ENCODE measurements at places on chromosomes 7 and 10.
A peak's percentile ranks its signal among the peaks of the same experiment; 100 is the strongest.

DNA sequence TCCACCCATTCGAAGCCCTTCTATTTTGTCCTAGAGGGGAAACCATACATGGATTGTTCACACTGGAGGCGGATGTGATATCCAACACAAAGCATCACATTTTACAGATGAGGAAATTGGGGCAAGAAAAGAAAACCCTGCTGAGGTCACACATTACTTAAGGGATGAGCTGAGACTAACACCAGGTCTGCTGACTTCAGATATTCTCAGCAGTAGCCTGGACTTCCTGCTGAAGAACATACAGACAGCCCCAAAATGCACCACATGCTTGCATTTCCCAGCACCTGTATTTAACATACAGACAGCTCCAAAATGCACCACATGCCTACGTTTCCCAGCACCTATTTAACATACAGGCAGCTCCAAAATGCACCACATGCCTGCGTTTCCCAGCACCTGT is 11.2 kb downstream of the GIMAP5 start:
- no peak for DNase-seq

GRCh38 chr10:97796651-97797050 is 24.9 kb upstream of the SFRP5 start:
- no peak for DNase-seq

- DNase-seq: no peak
These were observed 107.2 kb upstream of the TRIM24 start for GRCh38 chr7:138352570-138353461.

DNA sequence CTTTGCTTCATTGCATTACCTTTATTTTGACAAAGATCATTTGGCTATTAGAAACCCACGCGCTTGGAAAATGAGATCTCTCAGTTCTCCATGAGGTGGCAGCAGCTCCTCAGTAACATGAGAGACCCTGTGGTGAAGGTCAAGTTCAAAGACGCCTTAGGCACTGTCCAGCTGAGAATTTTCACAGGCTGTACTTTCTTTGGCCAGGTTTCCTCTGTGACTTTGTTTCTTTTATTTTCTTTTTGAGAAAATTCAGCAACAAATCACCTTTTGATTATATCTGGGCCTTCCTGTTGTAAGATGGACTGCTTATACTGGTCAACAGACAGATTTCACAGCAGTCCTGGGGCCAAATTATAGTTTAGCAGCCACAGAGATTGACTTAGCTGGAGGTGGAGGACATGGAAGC is 54.5 kb downstream of the RAB18 start:
- peak; percentile 57 for DNase-seq

DNA sequence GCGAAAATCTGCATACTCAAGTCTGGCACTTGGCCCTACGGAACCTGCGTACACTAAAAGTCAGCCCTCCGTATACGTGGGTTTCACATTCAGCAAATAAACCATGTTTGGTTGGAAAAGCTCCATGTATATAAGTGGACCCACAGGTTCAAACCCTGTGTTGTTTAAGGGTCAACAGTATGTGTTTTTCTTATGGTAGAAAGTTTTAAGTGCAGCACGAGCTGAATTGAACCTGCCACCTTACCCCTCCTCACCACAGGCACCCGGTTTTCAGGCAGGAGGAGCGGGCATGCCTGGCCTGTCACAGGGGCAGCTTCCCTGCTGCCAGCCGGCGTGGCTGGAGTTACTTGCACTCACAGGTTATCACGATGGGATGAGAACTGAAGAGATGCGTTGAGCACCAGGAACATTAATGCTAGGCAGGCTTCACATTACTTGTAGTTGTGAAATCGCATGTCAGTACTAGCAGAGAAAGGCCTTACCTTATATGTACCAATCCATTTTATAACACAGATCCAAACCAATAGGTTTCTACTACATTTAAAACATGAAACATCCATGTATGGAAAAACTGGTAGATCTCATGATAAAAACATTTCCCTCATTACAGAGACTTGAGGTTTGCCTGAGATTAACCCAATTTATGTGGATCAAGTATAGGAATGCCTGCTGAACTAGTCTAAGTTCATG is 12.9 kb downstream of the INSIG1 start:
- DNase-seq: no peak

- DNase-seq: peak; percentile 61
These were observed 51.3 kb upstream of the GPR26 start for GRCh38 chr10:123614888-123615287.

GRCh38 chr7:121519548-121520521 is 123.7 kb upstream of the FAM3C start:
- DNase-seq: peak; percentile 47

DNA sequence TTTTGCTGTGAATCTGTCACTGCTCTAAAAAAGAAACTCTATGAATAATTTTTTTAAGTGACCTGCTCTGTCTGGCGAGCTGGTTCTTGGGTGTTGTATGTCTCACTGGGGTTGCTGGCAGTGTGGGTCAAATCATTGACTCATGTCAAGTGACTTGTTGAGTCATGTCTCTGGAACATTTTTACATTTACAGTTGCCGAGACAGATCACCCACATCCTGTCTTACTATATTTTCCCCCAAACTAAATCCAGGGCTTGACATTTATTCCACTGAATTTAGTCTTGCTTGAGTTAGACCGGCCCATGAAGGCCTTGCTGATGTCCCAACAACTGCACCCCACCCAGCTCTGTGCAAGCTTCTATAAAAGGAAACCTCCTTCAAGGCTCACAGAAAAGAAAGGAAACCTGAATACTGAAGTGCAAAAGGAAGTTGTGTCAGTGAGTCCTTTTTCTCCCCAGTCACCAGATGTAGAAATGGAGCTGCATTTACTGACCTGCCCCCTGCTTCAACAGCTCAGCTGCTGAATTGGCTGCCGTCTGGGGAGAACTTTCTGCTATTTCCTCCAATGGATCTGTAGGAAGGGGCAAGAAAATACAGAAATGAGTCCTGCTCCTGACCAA is 290.3 kb downstream of the TNS3 start:
- DNase-seq: peak; percentile 95

DNA sequence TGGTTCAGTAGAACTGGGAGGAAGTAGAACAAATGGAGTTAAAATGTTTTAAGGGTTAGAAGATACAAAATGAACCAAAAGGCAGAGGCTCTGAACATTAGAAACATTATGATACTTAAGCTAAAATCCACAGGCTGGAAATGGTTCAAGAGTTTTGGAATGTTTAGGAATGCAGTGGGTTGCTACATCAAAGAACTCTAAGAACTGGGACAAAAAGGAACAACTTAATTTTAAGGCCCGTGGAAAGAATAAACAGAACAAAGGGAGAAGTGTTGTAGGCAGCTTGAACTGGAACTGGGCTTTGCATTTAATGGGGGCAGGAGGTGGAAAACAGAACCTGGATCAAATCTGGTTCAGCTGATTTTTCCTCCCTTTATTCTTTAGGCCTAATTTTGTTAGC is 3.5 kb upstream of the C7orf25 start:
- DNase-seq: no peak

GRCh38 chr7:82247814-82248433 is 195.7 kb downstream of the CACNA2D1 start:
- peak; percentile 29 for DNase-seq

DNA sequence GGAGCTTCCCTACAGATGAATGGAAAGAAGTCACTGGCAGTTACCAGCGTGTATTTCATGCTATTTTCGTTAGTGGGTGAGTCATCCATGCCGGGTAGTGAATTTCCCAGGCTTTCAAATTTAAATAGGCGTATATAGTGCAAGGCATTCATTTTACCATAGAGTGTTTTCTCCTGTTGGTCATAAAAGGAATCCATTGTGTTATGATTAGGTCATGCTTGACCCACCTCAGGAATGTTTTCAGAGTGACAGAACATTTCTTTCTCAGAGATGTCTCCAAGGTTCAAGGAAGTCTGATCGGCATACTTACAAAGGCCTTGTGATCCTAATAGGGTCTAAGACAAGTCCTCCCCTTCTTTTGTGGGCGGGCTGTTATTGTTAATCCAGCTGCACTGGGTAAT is 110.7 kb downstream of the AKR1D1 start:
- peak; percentile 51 for DNase-seq

DNA sequence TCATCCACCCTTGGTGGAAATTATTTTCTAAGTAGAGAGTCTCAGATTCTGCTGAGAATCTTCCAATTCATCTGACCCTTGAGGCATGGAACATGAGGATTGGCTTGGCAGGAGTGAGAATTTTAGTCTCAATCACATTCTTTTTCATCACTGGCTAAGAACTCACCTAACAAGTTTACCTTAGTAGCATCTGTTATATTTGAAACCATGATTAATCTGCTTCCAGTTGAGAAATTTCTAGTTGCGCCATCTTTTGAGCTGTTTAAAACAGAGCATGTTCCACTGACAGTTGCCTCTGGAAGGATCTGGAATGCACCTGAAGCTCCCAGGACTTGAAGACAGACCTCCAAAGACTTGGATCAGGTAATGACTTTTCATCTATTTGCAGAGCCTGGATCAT is at the start of gene LIPK:
TSS of gene LIPK (plus strand) at position 292 of the 400 bp plus-strand sequence. CDS start 18,295 bp downstream, outside the sequence.
- peak; percentile 95 for DNase-seq

DNA sequence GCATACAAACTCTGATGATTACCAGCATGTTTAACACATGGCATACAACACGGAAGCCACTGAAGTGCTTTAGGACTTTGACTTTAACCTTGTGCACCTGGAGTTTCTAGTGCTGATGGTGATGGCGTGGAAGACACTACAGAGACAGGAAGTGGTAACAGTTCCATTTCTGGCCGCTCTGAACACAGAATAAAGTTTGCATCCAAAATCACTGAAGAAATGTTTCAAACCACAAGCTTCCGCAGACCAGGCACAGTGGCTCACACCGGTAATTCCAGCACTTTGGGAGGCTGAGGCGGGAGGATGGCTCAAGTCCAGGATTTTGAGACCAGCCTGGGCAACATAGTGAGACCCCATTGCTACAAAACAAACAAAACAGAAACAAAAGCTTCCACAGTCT is 40.3 kb upstream of the TNPO3 start:
- no peak for DNase-seq

DNA sequence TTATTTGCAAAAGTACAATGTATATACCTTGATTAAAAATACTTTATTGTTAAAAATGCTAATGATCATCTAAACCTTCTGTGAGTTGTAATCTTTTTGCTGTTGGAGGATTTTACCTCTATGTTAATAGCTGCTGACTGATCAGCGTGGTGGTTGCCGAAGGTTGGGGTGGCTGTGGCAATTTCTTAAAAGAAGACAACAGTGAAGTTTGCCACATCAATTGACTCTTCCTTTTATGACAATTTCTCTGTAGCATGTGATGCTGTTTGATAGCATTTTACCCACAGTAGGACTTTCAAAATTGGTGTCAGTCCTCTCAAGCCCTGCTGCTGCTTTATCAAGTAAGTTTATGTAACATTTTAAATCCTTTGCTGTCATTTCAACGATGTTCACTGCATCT is 16.9 kb upstream of the ENTPD1 start:
- no peak for DNase-seq

DNA sequence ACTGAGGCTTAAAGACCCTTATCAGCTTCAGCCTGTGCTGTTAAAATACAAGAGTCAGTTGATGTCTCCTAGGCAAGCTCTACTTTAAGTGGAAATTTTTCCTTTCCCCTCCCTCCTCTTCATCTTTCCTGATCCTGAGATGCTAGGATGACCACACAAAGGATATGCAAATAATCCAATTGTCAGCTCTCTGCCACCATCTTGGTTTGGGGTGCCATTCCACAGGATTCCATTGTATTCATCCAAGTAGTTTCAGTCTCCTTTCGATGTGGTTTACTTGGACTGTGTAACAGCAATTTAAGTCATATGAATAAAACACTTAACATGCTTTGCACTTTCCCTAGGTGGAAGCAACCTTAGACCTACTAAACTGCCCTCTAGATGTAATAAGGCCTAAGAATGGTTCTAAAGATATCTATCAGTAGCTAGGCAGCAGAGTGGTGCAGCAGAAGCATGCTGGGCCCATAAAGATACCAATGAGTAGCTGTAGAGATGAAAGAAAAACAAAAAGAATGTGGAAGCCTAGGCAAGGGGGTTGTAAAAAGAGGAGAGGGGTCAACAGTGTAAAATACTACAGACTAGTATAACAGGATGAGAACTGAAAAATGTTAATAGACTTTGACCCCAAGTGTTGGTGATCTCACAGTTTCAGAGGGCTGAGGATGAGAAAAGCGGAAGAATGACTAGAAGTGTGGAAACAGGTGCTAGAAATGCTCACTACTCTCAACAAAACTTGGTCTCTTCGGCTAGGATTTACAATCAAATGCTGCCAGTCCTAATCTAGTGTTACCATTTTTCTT is 2.4 kb upstream of the CFAP69 start:
- DNase-seq: no peak

- no peak for DNase-seq
These were observed 204.4 kb upstream of the DPP6 start for GRCh38 chr7:153847828-153848227.

- no peak for DNase-seq
These were observed 49.7 kb upstream of the KIF5B start for GRCh38 chr10:32105782-32106382.

DNA sequence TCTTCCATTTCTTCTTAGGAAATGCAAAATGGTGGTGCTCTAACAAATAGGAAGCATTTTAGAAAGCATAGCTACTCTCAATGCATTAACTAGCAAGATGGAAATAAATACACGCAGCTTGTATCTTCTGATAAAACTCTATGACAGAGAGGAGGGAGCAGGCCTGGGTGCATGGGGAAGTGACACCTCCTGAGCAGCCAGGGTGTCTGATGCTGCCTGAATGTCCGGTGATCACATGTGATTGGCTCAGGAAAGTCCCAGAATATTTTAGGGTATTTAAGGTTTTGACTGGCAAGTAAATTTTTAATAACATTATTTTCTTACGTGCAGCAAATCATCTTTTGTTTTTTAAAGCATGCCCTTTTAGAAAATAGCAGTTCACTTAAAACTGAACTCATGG is 261.0 kb upstream of the KLF6 start:
- DNase-seq: no peak

DNA sequence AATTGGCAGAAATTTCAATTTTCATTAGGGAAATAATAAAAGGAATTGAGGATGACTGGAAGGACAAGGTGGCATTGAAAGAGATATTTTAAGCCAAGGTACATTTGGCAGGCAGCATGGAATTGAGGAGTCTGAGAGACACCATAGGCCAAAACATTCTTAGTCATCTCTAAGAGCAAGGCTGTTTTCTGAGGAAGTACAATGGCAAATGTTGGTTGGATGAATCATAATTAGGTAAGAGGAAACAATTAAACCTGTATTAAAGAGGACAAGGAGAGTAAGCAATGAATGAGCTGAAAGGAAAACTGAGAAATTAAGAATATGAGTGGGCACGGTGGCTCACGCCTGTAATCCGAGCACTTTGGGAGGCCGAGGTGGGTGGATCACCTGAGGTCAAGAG is 86.3 kb downstream of the MRPL32 start:
- peak; percentile 83 for DNase-seq
